Left renal pelvis (tissue), 4 donors: ENCODE measurements at places on chromosomes 1 and 21. TPM values are rescaled to one million over a fixed set of nuclear protein-coding genes. Genes with fewer than 3 reads are reported as not detected.

DNA sequence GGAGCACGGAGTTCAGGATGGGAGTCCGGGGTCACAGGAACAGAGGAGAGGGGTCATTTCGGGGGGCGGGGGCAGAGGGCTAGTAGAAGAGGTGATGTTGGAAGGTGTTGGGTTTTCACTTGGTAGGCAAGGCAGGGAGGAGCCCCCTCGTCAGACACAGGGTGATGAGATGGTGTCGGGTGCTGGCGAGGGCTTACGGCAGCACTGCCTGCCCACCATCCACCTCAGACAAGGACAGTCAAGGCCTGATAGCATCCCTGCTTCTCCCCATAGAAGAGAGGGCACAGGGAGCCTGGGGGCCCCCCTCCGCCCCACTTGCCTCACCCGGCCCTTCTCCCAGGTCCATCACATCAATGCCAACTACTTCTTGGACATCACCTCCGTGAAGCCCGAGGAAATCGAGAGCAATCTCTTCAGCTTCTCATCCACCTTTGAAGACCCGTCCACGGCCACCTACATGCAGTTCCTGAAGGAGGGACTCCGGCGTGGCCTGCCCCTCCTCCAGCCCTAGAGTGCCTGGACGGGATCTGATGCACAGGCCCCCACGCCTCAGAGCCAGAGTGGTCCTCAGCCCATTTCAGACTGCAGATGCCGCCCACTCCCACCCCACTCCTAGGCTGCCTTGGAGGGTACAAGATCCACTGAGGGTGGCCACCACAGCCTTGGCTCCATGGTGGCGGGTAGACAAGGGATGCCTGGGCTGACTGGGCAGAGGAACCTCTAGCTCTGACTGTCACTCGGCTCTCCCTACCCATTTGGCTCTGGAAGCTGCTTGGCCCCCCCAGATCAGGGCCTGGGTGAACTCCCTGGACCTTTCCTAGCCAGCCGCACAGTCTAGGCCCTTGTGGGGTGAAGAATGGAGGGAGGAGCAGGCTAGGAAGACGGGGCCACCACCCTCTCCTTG lies 4.3 kb upstream of the MTFR1L start:
- DNase-seq, result no peak

Gene SPRR5
- polyA plus RNA-seq, result not detected

- DNase-seq, result peak; percentile 8
These were observed 9.7 kb upstream of the LRRC53 start for GRCh38 chr1:74522148-74522547.

- DNase-seq, result no peak
These were observed 105.3 kb upstream of the OLIG2 start for GRCh38 chr21:32920474-32920873.
